HTR-8/SVneo (cell line): ENCODE measurements at places on chromosomes 4 and X.

DNA sequence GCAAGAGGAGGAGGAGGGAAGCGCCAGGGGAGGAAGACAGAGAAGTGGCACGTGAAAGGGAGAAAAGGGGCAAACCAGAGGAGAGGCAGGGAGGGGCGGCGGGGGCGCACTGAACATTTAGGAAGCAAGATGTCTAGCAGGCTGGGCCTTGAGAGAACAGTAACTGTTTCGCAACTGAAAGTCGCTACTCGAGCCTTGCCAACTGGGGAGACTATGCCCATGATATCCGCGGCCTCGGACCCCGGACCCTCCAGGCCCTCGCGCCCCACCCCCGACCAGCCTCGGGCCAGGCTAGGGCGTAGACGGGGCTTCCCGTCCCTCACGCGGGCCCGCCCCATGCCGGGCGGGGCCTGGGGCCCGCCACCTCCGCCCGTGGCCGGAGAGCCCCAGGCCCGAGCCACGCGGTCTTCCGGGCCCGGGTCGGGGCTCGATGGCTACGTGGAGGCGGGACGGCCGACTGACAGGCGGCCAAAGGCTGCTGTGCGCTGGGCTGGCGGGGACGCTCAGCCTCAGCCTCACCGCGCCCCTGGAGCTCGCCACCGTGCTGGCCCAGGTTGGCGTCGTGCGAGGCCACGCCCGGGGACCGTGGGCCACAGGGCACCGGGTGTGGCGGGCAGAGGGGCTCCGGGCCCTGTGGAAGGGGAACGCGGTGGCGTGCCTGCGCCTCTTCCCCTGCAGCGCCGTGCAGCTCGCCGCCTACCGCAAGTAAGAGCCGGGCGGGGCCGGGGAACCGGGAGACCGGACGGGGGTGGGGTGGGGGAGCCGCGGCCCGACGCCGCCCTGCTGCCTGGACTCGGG is at the start of gene SLC25A43:
SLC25A43 (plus strand) TSS at position 363 of the 798 bp plus-strand sequence; CDS start at position 431, 68 bp downstream.
- DNase-seq: peak; percentile 38

DNA sequence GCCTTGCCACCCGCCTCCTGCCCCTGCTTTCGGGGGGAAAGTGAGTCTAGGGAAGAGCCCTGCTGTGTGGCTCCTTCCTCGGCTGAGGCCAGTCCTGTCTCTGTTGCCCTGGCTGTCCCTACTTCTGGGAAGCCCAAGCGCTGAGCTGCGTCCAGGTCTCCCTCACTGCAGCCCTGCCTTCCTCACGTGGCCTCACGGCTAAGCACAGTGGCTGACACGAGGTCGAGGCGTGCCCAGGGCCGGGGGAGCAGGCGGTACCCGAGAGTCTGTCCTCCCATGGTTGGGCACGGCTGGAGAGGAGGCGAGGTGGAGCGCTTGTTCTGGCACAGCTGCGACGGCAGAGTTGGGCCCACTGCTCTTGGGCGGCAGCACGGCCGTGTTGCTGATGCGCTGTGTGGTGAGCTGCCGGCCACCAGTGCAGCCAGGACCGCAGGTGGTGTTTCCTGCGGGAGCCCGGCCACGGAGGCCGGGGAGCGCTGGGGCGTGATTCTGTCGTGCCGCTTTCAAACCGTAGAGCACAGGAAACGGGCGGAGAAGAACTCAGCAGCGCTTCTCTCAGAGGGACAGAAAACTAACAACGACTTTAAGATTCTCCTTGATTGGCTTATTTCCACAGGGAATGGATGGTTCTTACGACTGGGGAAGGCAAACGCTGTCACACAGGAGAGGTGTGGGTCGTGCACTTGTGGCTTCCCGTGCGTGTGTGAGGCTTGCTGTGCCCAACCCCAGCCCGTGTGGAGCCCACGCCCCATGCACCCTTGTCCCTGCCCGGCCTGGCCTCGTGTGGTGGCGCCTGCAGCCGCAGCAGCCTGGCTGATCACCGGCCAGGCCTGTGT is 21.3 kb downstream of the MAEA start:
- no peak for DNase-seq

GRCh38 chr4:3407930-3408792 is 33.6 kb upstream of the HGFAC start:
- DNase-seq: no peak

- DNase-seq: no peak
Measured at GRCh38 chr4:45475548-45475947, 648.3 kb downstream of the GABRG1 start.

- no peak for DNase-seq
Measured at GRCh38 chr4:158007566-158007965, 165.3 kb downstream of the GASK1B start.

GRCh38 chr4:108224611-108225053 is 55.9 kb upstream of the LEF1 start:
- no peak for DNase-seq

GRCh38 chr4:148944136-148944838 is 502.1 kb upstream of the NR3C2 start:
- no peak for DNase-seq

- DNase-seq: no peak
Measured at GRCh38 chr4:66023061-66023460, 352.8 kb upstream of the EPHA5 start.

- DNase-seq: peak; percentile 3
Measured at GRCh38 chr4:88737307-88737941, 39.8 kb upstream of the NAP1L5 start.
